ENCODE measurements at places on chromosomes 11 and 22.

DNA sequence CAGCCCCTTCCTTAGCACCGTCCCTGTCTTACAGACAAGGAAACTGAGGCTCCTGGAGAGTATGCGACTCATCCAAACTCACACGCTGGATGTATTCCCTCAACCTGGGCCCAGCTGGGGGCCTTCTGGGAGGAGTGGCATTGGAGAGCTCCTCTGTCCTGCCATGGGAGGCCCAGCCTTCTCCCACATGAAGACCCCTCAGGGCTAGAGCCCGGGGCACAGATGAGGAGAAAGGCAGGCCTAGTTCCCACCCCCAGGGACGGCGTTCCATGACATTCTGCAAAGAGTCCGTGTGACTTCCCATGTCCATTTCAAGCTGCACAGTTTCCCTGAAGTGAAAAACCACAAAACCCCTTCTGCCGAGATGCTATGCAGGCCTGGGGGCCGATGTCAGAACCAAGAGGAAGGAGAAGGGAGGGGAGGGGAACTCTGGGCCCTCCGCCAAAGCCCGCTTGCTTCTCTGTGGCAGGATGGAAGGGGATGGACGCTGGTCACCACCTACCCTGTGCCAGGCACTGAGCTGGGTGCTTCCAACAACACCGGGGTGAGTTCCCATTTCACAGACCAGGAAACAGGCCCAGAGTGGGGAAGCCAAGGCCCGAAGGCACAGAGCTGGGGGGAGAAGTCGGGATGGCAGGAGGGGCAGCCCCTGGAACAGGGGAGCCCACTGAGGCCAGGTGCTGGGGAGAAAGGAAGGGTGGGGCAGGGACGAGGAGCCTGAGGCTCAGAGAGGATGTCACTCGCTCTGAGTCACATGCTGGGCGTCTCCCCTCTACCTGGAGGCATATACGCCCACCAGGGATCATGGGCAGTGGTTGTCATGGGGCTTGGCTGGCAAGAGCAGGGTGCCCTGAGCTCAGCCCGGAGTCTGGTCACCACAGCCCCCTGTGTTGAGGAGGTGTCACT, 15.7 kb downstream of the RAC2 start:
- DNase-seq = peak; percentile 37

DNA sequence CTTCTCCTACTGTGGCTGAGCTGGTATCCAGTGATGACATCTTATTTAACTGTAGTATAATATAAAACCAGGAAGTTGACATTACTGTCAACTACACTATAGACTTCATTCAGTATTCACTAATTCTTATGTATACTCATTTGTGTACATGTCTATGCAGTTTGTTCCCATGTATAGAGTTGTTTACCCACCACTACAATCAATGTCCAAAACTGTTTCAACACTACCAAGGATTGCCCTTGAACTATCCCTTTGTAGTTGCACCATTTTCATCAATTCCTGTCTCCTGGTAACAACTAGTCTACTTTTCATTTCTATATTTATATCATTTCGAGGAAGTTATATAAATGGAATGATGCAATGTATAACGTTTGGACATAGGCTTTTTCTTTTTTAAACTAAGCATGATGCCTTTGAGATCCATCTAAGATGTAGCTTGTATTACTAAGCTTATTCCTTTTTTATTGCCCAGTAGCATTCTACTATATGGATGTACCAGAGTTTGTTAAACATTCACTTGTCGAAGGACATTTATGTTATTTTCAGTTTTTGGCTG, 39.2 kb downstream of the TMEM135 start:
- DNase-seq = no peak

DNA sequence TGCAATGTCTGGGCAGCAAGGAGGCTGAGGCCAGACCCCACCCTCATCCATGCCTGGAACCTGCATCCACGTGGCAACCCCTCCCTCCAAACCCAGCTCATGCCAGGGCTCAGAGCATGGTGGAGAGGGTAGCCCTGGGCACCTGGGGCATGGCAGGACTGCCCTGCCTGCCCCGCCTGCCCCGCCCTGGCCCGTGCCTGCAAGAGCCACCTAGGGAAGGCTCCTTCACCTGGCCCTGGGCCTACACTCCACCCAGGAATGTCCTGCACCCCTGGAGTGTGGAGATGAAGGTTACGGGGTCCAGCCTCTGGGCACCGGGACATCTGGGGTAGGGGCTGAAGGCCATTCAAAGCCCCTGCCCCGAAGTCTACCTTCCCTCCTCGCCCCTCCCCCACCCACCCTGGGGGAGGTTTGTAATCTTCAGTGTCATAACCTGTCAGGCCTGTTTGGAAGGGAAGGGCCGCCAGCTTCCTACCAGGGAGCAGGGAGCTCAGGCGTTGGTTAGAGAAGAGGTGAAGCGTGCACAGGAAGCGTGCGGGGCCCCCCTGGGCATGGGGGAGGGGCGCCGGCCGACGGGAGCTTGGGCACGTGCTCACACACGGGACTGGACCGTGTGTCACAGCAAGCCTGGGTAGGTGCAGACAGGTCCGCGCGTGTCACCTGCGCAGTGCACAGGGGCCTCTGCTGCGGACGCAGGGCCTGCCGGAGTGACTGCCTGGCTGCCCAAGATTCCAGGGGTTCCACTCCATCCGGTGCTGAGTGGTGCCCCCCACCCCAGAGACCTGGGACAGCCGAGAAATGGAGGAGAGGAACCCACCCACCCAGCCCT, 30.7 kb upstream of the TH start:
- DNase-seq = no peak

GRCh38 chr11:46118702-46119351, 2.4 kb downstream of the PHF21A start:
- DNase-seq = no peak

All from fibroblast of villous mesenchyme (primary cell).